AG20443 (cell line): ENCODE measurements at places on chromosomes 12 and 14.

DNA sequence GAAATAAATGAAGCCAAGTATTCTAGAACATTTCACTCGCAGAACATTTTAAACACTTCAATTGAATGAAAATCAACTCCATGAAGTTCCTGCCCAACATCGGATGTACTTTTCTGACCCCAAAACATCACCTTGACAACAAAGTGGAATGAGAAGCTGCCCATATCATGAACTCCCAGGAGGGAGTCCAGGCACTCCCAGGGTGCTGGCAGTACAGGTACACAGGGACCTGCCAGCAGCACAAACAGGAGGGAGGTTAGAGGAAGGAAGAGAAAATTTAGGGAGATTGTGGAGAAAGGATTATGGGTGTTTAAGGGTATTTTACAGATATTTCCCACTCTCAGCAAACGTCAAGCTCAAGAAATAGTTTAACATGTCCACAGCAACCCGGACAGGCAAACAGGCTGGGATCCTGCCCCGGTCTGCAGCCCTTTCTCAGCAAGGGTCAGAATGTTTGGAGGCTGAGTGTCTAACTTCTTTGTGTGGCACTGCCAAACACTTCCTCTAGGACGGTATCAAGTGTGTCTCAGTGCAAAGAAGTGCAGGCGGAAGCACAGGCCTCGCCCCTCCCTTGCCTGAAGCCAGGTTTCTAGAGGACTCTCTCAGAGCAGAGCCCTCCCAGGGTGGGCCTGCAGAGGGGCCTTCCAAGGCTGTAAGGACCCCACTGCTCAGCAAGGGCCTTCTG lies 72.2 kb downstream of the SETD3 start:
- no peak for DNase-seq

DNA sequence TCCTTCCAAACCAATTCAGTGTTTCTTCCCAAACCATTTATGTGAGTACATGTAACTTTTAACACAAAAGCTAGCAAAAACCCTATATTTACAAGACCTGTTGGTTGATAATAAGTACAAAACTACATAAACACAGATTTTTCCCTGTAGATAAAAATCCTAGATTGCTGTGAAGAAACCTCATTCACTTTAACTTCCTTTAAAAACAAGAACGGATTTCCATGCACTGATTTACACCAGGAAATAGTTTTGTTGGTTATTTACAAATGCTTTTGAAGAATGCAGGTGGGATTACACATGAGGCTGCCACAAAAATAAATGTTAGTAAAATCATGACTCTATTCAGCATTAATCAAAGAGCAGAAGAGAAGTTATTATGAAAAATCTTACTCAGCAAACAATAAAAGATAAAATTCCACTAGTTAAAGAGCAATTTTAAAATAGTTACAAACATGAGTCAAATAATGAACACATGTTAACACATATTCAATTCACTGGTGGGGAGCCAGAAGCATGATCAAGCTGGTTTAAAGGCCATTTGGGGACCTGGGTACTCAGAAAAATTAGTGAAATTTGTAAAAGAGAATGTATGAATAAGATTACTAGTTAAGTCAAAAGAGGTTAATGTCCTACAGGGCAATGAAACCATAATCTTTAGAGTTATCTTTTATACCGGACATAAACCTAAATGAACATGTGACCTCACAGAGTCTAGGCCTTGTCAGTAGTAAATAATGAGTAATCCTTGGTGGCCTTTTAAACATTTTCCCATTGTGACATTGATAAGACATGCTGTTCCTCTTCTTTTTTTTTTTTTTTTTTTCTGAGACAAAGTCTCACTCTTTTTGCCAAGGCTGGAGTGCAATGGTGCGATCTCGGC lies 79.9 kb downstream of the PHLDA1 start:
- DNase-seq, result no peak

- DNase-seq, result no peak
Observed at GRCh38 chr12:104630230-104630670, 173.5 kb downstream of the CHST11 start.

DNA sequence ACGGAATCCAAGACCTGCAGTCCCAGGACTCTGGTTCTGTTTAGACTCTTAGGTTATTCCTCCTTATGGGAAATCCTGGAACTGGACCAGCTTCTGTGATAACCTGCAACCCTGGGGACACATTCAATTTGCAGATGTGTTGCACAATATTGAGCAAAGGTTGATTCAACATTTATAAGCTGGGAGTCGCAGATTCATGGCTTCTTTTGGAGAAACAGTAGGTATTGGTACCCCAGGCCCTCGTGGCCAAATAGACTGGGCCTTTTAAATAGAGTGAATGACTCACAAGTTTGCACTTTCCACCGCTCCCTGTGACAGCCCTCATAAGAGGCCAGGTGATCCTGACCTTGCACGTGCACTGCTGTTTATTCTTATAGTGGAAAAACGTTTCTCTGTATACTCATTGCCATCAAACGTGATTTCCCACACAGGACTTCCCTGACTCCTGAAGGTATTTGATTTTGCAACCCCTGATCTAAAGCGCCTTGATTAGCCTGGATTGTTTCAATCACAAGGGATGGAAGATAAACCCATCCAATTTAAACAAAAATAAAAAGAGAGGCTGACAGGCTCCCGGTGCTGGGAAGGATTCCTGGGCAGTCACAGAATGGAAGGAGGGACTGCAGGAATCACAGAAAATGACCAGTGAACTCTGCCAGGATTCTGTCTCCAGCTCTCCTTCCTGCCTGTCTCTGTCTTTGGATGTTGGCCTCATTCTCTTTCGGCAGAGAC lies 98.0 kb downstream of the VCPKMT start:
- peak; percentile 57 for DNase-seq

DNA sequence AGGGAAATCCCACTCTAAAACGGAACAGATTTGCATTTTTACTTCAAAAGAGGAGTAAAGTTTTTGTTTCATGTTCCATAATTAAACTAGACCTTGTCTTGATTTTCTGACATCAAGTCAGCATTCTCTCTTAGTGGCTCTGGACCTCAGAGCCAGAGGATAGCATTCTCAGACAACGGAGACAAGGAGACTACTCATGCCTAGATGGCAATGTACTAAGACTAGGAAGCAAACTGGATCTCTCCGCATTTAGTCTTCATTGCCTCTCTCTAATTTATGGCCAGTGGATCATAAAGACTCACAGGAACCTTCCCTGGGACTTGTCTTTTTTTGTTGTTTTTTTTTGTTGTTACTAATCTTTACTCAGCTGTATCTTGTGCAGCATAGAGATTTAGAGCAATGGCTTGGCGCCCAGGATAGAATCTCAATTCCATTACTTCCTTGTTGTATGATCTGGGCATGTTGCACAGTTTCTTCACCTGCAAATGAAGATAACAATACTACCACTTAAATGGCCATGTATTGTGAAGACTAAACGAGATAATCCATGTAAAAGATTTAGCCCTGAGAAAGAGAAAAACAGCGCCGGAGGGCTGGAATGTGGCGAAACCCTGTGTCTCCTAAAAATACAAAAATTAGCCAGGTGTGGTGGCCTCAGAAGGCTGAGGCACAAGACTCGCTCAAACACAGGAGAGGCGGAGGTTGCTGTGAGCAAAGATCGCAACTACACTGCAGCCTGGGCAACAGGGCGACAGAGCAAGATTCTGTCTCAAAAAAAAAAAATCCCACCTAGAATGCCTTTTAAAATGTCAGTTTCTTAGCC lies 4.0 kb upstream of the GEMIN2 start:
- no peak for DNase-seq

DNA sequence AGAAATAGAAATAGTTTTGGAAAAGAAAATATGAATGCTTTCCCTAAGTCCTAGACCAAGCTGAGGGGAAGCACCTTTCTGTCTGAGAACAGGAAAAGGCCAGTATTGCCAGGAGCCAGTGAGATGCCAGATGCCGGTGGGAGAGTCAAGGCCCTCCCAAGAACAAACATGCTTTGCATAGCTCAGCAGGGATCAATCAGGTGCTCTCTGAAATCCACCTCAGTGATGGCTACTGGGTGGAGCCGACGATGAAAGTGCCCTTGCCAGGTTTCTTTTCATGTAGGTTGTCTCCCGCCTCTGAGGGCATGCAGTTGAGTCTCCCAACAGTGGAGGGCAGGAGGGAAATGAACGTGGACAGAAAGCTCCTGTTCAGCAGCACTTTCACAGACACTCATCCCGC lies 28.3 kb downstream of the DEGS2 start:
- no peak for DNase-seq

DNA sequence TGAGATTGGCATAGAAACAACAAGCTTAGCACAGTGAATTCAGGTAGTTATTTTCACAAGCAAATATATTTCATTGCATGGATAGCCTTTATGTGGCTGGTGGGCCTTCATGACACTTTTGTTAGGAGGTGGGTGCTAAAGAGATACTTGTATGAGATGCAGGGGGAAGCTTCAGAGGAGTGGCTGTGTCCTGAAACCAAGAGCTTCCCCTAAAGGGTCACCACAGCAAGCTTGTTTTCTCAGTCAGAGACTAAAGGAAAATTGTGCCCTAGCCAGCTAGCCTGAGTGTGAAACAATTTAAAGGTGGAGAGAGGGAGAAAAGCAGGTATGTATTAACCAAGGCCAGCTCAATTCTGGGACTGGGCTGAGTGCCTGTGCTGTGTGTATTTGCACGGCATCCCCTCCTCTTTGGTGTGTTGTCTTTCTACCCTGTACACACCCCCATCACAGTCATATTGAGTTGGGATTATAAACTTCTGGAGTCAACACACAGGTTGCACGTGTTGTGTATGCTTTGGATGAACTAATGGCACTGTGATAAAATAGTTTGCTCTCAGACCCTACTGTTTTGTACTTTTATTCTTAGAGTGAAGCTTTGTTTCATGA lies 79.2 kb downstream of the RASSF8 start:
- no peak for DNase-seq

DNA sequence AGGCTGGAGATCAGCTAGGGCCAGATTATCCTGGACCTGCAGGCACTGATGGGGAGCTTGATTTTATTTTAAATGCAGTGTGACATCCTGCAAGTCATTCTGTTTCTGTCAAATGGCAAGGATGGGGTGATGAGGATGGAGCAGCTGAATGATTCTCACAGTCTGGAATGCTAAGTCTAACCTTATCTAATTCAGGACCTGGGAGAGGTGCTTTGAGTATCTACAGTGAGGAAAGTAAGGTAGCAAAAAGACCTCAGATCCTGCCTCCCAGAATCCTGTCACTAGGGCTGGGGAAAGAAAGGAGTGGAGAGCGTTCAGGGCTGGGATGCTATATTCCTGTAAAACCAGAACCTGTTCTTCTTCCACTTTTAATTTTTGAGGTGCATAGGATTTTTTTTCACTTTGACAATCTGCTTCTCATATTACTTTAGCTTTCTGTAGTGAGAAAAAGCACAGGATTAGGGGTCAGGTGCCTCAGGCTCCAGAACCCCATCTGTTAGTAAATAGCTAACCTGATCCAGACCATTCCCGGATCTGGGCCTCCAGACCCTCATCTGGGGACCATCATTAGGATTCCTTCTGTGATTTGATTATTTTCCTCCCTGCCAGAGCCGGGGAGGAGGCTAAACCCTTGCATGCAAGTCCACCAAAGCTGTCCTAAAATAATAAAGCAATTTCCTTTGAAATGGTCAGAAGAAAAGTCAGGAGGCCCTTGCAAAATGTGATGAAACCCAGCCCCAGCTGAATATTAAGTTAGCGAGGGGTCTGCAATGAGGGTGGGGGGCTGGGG lies 54.7 kb downstream of the ASCL1 start:
- DNase-seq, result no peak

DNA sequence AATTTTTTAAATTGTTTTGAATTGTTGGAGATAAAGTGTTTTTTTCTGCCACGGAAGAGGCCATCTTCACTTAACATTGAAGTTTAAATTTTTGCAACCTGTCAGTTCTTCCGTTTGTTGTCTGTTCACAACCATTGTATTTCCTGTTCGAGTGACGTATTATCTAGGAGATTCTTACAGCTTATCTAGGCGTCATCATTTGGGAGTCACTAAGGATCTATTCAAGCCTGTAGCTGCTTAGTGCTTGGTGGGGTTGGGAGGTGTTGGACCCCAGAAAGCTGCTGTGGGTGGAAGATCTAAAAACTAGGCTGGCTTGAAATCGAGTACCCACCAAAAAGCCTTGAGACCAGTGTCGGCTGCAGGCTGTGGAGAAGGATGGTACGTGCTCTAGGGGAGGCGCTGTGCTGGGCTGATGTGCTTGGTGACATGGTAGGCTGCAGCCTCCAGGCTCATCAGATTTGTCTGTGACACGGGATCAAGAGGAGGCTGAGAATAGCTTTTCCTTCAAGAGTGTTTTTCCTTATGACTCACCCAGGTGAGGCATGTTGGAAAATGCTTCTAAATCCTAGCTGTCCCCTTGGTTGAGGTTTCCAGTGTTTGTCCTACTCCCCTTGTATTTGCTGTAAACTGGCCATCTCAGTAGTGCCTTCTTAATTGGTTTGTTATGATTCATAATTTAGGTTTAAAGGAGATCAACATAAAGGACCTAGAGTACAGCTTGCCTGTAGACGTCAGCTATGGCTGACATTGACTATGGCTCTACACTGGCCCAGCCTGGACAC lies 57.8 kb downstream of the ATG14 start:
- DNase-seq, result no peak

- no peak for DNase-seq
Observed at GRCh38 chr14:51341338-51341737, 101.3 kb downstream of the TMX1 start.

- no peak for DNase-seq
Observed at GRCh38 chr14:100571837-100572236, 15.4 kb downstream of the BEGAIN start.

DNA sequence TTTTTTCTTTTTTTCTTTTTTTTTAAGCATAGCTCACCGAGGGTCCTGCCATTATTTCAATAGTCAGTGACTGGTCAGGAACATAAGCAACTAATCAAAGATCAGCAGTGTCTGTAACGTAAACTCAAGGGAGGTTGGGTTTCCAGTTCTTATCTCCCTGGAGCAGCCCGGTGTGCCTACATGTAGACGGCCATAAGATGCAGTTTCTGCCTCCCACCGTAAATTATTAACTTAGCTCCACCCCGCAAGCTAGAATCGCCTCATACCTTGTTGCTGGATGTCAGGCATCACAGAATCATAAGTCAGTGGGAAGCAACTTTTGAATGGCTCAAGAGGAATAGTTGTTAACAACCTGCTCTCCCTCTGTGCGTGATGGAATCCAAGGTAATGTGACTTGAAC lies at the start of gene MYO1H:
Gene MYO1H (plus strand): TSS at position 312 of the 400 bp plus-strand sequence. CDS start 61 bp downstream, at position 373.
- no peak for DNase-seq

- DNase-seq, result no peak
Observed at GRCh38 chr12:65051218-65051617, 69.9 kb downstream of the WIF1 start.

DNA sequence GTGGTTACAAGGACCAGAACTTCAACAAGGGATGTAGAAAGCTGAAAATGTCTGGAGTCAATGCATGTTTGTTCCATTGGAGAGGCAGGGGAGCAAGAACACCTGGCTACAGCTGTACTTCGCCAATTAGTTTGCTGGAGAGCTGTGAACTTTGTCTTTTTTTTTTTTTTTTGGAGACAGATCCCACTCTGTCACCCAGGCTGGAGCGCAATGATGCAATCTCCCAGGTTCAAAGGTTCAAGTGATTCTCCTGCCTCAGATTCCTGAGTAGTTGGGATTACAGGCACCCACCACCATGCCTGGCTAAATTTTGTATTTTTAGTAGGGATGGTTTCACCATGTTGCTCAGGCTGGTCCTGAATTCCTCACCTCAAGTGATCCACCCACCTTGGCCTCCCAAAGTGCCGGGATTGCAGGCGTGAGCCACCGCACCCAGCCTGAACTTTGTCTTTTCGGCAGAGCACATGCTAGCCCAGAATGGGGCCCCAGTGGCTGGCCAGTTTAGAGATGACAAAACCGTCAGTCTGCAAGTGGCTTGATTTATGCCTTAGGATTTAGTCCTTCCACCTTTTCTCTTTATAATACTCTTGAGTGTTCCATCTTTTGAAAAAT lies 55.5 kb downstream of the AVPR1A start:
- no peak for DNase-seq
